ENCODE measurements at places on chromosomes 12 and 14. TPM values are rescaled to one million over a fixed set of nuclear protein-coding genes. Genes with fewer than 3 reads are reported as not detected.

The MYL2 gene
- total RNA-seq = not detected

The SPX gene
- 0.25 TPM for total RNA-seq

The CLEC14A gene
- total RNA-seq = 2.5 TPM

The MPHOSPH9 gene
- 47.1 TPM for total RNA-seq

The DBX2 gene
- not detected for total RNA-seq

The AMIGO2 gene
- total RNA-seq = 11.4 TPM

The GPR135 gene
- 2.0 TPM for total RNA-seq

The SLC8A3 gene
- total RNA-seq = not detected

The LRFN5 gene
- total RNA-seq = 1.2 TPM

The KRT74 gene
- total RNA-seq = not detected

The INTS13 gene
- total RNA-seq = 27.8 TPM

All from aortic smooth muscle cell (primary cell).